ENCODE measurements at places on chromosomes 1 and 21.

DNA sequence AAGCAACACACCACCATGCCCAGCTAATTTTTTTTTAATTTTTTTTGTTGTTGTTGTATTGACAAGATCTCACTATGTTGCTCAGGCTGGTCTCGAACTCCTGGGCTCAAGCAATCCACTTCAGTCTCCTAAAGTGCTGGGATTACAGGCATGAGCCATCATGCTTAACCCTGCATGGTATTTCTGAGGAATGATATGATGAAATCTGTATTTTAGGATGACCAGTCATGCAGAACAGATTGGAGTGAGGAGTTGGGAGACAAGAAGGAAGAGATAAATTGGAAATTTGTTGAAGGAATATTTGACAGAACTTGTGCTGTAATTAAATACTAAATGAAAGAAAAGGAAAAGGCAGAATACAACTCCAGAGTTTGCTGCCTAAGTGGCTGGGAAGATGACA, 4.7 kb upstream of the NDUFS5 start:
- no peak for DNase-seq

GRCh38 chr21:31545036-31545435, 114.5 kb upstream of the SOD1 start:
- no peak for DNase-seq

DNA sequence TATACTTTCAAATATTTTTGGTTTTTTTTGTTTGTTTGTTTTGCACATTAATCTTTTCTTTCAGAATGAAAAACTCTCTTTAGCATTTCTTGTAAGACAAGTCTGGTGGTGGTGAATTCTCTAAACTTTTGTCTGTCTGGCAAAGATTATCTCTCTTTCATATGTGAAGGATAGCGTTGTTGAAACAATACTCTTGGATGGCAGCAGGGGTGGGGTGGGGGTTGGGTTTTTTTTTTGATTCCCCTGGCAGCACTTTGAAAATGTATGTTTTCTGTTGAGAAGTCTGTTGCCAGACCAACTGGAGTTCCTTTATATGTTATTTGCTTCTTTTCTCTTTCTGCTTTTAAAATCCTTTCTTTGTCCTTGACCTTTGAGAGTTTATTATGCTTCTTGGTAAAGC, 160.2 kb downstream of the VAV3 start:
- no peak for DNase-seq

DNA sequence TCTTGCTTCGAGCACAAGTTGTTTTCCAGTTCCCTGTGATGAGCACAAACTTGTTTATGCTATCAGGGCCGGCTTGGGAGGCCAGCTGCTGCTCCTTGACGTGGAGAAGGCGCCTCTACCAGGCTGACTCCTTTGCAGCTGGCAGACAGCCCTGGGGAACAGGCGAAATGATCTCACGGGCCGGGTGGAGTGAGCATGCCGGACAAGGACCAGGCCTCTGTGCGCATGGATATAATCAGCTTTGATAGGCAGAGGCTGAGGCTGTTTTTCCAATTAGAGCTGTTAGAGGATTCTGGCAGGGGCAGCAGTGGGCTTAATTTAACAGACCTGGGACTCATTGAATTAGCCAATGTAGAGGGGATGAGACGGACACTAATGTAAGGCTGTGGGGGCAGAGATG, 38.9 kb downstream of the FAM163A start:
- no peak for DNase-seq

DNA sequence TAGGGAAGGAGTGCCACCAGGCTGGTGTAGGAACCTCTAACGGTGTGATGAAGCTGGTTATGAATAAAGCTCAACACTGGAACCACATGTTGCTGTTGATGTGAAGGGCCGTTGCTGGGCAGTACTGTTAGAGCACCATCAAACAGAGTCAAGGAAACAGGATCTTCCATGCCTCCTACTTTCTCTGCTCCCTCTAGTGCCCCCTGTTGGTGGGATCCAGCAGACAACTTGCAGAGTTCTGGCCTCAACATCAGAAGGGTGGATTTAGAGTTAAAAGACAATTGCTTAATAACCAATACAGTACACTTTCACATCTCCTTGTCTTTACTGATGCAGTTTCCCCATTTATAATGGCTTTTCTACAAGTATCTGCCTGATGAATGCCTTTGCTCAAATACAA, 336.4 kb downstream of the NTNG1 start:
- no peak for DNase-seq

DNA sequence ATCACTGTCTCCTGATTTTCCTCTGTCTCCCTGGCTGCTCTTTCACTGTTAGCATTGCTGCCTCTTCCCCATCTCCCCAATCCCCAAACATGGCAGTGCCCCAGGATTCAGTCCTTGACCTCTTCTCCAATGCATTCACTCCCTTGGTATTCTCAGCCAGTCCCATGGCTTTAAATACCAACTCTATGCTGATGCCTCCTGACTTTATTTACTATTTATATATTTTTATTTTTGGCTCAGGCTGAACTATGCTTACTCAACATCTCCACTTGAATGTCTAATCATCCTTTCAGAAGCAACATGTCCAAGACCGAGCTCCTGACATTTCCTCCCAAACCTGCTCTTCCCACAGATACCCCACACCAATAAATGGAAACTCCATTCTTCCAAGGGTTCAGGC, 26.3 kb downstream of the NMNAT2 start:
- no peak for DNase-seq

- DNase-seq = peak; percentile 96
Observed at GRCh38 chr1:66758241-66758755, 6.0 kb downstream of the DYNLT5 start.

DNA sequence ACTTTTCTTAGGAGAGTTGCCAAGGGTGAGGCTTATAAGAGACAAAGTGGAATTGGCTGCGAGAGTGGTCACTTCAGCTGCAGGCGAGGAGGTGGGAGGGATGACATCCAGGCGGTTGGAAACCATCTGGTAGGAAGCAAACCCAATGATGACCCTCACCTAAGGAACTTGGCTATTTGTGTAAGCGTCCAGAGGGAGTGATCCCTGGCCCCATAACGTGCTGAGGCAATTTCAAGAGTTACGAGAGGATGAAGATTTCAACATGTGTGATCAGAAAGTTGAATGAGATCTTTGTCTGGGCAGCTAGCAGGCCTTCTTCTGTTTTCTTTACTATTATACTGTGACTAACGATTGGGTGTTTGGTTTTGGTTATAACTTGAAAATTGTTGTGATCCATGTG, 102.7 kb upstream of the VANGL1 start:
- no peak for DNase-seq

DNA sequence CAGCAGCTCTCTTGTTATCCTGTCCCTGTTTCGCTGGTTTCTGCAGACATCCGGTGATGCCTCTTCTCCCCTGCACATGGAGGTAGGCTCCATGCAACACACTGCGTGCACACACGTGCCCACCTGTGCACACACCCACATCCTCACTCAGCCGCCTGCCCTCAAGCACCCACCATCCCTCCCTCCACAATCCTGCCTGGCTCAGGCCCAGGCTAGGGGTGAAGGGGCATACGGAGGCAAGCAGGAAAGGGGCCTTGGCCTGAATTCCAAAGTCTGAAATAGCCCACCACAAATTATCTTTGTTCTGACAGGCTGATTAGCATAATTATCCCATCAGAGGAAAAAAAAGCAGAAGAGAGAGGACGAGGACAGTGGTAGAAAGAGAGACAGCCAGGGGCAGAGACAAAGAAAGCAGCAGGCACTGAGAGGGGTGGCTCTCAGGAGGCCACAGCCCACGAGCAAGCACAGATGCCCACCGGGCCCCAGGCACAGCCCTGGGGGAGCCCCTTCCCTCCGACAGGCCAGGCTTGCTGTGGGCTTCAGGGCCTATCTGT, 73.2 kb downstream of the GRIK3 start:
- DNase-seq = no peak

- DNase-seq = no peak
Observed at GRCh38 chr1:41296506-41296905, 54.4 kb upstream of the SCMH1 start.

DNA sequence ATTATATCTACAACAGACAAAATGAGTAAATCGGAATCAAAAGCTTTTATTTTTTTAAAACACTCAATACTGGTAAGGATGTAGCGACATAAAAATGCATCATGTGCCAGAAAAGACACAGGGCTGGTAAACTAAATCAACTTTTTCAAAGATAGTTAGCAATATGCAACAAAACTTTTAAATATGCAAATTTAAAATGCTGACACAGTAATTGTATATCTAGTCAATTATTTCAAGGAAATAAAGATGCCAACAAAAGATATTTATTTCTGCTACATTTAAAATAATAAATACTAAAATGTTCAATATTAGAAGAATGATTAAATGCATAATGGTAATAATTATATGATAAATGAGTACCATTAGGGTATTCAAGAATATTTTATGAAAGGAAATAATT, 295.1 kb downstream of the SMYD3 start:
- DNase-seq = no peak

DNA sequence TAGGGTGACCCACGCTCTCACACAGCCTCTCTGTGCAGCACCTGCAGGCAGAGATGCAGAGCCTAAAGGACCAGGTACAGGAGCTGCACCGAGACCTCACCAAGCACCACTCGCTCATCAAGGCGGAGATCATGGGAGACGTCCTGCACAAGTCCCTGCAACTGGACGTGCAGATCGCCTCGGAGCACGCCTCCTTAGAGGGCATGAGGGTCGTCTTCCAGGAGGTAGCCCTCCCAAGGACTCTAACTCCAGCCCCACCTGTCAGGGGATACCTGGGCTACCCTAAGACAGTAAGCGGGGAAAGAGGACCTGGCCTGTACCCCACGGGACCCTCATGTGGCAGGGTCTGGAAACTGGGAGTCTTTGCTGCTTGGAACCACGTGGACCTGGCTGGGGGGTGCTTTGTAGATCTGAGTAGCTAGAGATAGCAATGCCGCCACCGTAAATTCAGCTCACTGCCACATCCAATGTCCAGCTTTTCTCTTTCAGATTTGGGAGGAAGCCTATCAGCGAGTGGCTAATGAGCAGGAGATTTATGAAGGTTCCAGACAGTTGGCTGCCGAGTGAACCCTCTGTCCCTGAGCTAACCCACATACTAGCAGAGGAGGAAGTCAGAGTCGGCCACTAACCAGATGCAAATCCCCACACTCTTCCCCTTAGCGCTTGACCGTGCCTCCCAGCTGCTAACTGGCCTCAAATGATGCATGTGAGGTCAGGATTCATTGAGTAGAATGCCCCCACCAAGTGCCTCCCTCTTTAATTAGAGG, 6.5 kb downstream of the RNF207 start:
- peak; percentile 48 for DNase-seq

GRCh38 chr21:45010096-45010495, 64.3 kb upstream of the ADARB1 start:
- DNase-seq = no peak

- DNase-seq = no peak
Observed at GRCh38 chr21:26614251-26614650, 41.2 kb upstream of the CYYR1 start.

DNA sequence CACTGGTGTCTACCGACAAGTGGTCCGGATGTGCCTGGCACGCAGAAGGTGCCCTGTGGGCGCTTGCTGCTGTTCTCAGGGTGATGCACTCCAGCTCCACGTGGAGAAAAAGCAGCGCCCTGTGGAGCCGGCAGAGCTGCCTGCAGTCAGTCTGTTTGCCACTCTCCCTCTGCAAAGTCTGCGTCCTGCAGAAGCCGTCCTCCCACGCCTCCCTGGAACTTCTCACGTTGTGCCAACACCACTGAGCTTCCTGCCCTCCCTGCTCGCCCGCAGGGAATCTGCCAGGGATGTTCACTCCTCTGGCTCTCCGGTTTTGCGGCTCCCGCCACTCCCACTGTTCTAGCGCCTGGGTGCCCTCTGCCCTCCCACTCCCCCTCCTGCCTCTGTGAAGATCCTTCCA, 19.8 kb upstream of the UBXN10 start:
- DNase-seq = no peak

DNA sequence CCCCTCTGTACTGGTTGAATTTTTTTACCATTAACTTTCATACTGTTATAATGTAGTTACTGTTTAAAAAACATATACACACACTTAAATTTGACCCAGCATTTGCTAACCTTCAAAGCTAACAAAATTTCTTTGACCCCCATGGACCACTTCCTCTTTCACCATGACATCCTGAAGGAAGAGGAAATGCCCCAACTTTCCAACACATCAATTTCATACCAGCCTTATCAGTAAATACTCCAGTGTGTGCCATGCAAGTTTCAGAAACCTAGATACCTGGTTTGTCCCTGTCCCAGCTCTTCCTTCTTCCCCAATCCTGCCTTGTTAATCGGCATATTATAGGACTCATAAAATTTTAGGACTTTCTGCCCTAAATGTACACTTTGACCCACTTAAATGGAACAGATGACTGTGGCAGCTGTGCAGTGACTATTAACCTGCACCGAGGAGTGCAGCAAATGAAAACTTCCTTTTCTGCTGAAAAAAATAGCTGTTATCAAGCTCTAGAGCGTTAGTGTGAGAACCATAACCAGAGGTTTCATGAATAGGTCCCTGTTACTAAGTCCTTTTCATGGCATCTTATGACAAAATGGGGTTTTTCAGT, 54.1 kb downstream of the DTL start:
- no peak for DNase-seq

GRCh38 chr1:217418269-217419193, 212.4 kb downstream of the GPATCH2 start:
- DNase-seq = no peak

- peak; percentile 29 for DNase-seq
Observed at GRCh38 chr1:169102567-169102966, 3.9 kb upstream of the ATP1B1 start.

DNA sequence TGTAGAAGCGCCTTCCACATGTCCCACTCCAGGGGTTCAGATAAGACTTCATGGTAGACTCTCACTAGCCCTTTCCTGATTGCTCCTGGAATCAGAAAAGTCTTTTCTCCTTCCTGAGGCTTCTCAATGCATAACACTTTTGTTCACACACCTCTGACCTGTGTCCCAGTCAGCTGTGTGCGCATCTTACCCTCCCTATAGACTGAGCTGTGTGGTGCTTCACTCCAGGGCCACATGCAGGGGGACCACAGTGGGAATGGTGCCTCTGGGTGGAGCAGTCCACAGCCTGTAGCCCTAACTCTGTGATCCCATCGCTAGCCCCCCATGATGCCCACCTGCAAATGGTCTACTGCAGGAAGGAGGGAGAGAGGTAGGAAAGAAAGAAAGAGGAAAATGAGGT, 84.0 kb upstream of the TLR5 start:
- DNase-seq = no peak

DNA sequence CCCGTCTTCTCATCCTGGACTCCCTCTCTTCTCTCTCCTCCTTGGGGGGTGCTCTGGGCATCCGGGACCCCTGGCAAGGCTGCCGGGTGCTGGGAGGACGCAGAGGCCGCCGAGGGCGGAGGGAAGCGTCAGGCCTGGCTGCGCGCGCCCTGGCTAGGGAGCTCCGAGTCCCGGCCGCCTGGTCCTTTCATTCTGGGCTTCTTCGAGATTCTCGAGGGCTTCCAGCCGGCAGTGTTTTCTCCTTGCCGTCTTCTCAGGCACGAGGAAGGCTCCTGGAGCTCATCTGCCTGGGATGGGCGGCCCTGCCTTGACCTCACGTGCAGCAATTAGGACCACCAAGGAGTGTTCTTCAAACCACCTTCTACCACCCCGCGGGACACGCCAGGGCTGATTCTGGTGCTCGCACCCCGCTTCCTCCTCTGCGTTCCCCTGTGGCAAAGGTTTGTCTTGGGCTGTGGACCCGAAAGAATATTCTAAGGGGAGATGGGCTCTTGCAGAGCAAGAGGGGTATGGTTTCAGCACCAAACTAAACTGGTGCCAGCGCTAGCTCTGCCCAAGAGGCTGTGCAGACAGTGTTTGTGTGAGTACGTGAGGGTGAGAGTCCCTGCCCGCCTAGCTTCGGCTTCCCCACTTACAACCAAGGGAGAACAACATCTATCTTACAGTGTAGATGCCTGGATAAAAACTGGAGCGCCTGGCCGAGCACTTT, 36.5 kb downstream of the PIK3CD start:
- no peak for DNase-seq
